Activated gamma-delta T cell treated with anti-CD3 and anti-CD28 coated beads, Interleukin-2, amount 50 U/mL, for 16 hours (primary cell): ENCODE measurements at places on chromosomes 2 and 18.

- peak; percentile 30 for DNase-seq
Measured at GRCh38 chr18:26133652-26134051, at the start of gene PSMA8. TSS of gene PSMA8 (plus strand) at chr18:26133869. CDS start at chr18:26133966, 97 bp downstream.

DNA sequence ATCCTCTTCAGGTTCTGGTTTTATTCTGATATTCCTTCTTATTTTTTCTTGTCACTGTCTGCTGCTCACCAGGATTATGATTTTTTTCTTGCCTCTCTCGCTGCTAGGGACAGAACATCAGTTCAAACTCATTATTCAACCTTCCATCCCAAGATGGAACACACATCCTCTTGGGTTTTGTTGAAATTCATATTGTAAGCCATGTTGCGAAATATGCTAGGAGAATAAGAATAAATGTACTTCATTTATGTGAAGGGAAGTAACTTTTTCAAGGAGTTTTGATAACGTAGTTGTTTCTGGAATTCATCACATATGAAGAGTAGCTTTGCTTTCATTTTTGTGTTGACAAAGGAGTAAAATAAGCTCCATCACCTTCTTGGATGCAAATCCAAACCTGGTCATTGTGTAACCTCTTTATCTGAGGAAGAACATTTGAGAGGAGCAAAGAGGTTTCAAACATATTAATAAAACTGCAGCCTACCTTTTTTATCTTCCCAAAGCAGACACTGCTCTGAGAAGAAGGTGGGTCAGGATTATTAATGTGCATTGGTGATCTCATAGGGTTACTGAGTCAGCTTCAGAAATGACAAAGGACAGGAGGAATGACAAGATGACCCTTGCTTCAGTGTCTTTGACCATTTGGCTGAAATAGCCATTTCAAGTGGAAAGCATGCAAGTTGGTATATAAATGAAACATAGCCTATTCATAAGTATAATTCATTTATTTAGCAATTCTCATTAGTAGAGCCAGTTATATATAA lies 280.0 kb downstream of the GULP1 start:
- DNase-seq, result no peak

DNA sequence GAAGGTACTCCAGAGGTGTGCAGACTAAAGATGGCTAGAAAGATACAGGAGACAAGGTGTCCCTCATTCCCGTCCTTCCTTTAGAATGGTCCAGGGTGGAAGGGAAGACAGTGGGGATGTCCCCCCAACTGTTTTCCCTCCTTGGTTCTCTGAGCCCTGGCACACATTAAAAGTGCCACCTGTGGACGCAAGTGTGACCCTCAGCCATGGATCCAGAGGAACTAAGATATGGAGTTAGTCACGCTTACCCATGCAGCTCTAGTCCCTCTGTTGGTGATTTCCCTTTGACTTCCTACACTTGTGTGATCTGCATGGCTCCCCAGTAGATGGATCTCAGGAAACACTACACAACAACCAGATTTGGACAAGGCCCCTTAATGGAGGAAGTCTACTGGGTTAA lies 113.1 kb upstream of the SRD5A2 start:
- no peak for DNase-seq

GRCh38 chr2:181818058-181818680 lies 73.4 kb upstream of the ITPRID2 start:
- no peak for DNase-seq

- DNase-seq, result no peak
Measured at GRCh38 chr2:62292190-62292589, 96.3 kb downstream of the B3GNT2 start.

DNA sequence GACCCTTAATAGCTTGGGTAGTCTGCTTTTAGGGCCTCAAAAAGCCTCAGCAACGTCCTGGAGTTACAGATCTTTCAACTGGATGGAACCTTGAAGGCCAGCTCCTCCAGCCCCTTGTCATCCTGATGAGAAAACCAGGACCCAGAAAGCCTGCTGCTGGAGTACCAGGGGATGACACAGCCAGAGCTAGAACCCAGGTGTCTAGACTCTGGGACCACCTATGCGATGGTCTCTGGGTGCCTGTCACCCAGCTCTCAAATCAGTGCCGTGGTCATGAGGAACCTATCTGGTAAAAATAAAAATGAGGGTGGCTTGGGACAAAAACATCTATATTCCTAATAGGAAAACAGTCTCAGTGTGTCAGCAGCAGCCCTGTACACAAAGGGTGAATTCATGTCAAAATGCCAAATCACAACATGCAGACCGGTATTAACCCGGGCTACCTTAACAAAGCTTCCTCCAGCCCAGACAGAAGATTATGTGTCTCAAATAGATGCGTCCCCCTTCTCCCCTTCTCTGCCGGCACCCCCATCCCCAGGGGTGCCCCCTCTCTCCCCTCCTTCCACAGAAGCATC lies 28.5 kb downstream of the SMAD7 start:
- DNase-seq, result no peak

DNA sequence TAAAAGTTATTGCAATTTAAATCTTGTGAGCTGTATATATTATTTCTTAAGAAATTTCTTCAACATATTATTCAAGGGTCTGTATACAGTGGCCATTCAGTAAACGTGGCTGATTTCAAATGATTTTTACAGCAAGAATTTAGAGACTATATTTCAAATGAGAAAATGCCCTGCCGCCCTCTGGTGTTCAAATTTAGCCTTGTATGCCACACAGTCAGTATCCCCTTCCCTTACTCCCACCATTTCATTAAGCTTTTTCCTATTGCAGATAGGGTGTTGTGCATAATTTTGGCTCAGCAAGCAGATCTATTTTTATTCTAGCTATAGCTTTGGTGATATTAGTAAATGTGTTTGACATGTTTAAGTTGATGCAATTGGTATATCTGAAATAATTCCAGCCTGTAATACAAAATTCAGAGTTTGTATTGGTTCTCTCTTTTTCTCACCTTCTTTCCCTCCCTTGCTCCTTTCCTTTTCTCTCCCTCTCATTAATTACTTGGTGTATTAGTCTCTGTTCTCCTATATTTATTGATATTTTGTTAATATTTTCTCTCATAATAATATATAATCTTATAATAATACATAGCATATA lies 22.8 kb upstream of the SCN7A start:
- no peak for DNase-seq

GRCh38 chr18:10213526-10213925 lies 240.9 kb upstream of the APCDD1 start:
- no peak for DNase-seq

GRCh38 chr2:23614701-23615100 lies 229.7 kb downstream of the KLHL29 start:
- no peak for DNase-seq

DNA sequence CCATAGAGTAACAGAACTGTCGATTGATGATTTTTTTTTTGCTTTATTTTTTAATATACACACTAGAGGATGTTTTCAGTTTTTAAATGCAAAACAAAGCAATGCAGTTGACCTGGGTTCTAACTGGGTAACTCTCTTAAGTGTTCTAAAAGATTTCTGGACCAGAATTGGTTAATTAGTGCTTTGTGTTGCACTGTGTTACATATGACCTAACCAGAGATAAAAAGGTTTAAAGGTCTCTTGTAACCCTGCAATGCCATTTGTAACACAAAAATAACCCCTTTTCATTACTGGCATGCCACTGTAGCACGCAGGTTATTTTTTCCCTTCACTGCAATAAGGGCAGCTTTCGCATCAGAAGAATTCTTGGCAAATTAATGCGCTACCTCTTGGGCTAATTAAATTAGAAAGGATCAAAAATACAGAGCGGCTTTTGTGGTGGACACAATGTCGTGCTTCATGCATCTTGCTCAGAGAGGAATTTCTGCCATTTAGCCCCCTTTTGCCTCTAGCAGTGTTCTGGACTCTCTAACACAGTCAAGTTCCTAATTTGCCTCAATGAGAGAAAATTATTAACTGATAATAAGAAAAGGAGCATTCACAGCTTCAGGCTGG lies 250.8 kb upstream of the ZEB2 start:
- no peak for DNase-seq

DNA sequence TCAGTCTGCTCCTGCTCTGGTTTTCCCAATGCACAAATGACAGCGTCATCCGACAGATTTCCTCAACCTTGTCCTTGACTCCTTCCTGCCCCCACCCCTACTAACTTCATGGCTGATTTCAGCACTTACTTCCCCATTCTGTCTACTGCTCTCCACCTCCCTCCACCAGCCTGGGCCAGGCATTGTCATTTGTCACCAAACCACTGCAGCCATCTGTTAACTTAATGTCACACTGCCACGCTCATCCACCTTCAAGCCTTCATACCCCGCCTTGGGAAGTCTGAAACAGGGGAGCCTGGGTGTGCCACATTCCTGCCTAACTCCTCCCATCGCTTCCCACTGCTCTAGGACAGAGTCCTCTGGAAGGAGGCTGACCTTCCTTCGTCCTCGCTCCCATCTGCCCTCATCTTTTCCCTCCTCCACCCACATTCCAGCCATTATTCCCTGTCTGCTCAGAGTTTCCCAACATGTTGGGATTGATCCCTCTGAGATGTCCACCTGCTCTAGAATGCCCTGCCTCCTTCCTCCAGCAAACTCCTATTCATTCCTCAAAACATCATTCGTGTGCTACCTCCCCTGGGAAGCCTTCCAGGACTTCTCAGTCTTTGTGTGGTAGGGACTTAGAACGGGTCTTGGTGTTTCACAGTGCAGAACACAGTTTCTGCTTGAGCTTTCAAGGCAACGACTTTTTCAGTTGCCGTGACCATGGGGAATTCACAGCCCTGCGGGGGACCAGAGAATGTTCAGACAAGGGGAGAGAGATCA lies 42.2 kb upstream of the SMAD7 start:
- no peak for DNase-seq

- no peak for DNase-seq
Measured at GRCh38 chr2:219526320-219527075, 12.2 kb downstream of the ASIC4 start.

- DNase-seq, result no peak
Measured at GRCh38 chr2:118864207-118864606, 16.8 kb upstream of the EN1 start.

- no peak for DNase-seq
Measured at GRCh38 chr2:200171731-200172482, 134.6 kb upstream of the SPATS2L start.

DNA sequence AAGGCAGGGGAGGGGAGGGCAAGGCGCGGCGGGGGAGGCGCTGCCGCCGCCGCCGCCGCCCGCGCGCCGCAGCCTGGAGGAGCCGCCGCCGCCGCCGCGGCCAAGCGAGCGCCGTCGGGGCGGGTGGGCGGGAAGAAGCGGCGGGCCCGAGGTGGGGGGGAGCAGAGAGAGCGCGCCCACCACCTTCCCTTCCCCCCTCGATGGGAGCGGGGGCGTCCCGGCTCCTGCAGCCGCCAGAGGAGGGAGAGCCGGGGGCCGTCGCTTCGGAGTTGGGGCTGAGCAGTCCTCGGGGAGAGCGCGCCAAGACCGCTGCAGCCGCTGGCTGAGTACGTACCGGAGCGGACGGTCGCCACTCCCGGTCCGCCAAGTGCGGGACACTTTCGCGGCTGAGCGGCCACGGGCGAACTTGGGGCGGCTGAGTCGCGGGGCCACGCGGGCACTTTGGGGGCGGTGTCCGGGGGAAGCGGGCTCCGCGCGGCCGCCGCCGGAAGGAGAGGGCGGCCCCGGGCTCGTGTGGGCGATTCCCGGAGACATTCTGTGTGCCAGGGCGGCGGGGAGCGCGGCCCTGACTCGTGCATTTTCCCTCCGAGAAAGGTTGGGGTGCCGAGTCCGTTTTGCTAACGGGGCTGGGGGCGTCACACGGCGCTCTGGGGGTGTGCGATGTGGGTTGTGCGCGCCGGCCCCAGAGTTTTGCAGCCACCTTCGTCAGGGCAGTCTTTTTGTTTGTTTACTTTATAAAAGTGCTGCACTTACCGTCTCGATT lies at the start of gene NAB1:
NAB1 (plus strand) TSS at position 49 of the 763 bp plus-strand sequence. CDS start 10,094 bp downstream, outside the sequence.
- DNase-seq, result peak; percentile 48

DNA sequence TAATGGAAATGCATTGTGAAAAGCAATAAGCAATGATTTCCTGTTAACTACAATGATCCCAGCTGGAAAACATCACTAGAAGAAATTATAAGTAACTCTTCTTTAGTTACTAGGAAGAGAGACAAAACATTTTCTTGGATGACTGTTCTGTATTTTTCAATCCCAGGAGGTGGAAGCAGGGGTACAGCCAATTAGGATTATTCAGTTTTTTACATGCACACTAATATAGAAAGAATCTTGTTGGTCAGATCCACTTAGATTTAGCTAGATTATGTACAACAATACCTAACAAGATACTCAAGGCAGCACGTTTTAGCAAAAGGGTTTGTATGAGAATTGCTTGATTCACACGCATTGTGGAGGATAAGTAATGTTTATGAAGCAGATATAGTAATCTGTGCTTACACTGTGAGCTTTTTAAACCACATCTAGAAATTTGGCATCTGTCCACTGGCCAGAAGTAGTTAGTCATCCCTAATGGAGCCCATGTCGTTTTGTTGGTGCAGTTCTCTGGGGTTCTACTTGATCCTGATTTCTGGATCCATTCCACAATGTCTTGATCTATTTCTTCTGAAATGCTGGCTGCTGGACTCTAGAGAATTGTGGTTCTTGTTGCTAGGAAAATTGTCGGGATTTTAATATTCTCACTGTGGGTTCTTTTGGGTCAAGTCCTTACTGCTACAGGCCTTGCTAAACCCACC lies 199.7 kb downstream of the ADCYAP1 start:
- no peak for DNase-seq

GRCh38 chr2:169464882-169465281 lies 14.4 kb upstream of the BBS5 start:
- DNase-seq, result no peak

DNA sequence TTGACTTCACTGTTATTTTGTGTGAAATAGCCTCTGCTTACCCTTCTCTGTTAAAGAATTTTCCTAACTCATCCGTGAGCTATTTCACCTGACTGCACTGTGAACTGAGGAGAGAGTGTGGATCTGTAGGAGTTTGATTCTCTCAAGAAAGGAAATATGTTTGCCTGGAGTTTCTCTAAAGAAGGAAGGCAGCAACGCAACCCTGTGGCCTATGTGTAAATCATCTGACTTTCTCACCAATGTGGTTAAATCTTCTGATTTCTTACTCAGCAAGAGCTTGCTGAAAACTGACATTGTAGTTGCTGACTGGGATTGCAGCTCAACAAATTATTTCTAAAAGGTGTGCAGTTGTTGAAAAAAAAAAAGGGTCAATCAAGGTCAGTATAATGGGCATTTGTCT lies 153.9 kb upstream of the PELI1 start:
- no peak for DNase-seq

DNA sequence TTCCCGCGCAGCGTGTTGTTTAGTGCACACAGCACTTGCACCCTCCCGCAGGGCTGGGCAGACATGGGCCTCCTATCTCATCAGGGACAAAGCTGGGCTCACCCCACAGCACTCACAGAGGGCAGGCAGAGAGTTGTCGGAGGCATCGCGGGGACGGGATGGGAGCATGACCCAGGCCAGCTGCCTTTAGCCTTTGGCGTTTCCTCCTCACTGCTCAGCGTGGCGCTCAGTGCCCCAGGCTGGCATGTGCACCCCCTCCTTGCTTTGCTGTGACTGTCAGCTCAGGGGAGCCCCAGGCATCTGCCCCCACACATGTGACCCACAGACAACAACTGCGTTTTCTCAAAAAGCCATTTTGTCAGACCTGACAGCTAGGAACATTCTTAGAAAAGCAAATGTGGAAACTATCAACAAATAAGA lies 101.1 kb downstream of the RNF144A start:
- DNase-seq, result no peak

- no peak for DNase-seq
Measured at GRCh38 chr2:178273787-178274360, 79.6 kb downstream of the OSBPL6 start.
